Suppressor macrophage treated with lipopolysaccharide for 4 hours (primary cell): ENCODE measurements at places on chromosomes 13 and 19.

GRCh38 chr19:35400773-35401100 lies 29.9 kb downstream of the GPR42 start:
- DNase-seq = no peak

DNA sequence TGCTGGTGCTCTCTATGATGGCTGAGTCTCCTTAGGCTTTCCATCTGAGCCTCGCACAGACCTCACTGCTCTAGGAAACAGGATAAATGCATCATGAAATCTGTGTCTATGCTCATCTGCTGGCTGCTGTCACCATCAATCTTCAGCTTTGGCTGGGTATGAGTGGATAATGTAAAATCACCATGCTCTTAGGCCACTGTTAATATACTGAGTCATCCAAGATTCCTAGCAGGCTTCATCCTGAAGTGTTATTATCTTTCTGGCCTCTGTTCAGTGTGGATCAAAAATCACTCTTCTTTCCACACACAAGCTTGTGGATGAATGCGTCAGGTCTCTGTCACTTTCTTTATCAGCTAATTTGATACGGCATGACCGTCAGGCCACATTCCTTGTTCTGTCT lies 317.4 kb downstream of the NALCN start:
- DNase-seq = no peak

DNA sequence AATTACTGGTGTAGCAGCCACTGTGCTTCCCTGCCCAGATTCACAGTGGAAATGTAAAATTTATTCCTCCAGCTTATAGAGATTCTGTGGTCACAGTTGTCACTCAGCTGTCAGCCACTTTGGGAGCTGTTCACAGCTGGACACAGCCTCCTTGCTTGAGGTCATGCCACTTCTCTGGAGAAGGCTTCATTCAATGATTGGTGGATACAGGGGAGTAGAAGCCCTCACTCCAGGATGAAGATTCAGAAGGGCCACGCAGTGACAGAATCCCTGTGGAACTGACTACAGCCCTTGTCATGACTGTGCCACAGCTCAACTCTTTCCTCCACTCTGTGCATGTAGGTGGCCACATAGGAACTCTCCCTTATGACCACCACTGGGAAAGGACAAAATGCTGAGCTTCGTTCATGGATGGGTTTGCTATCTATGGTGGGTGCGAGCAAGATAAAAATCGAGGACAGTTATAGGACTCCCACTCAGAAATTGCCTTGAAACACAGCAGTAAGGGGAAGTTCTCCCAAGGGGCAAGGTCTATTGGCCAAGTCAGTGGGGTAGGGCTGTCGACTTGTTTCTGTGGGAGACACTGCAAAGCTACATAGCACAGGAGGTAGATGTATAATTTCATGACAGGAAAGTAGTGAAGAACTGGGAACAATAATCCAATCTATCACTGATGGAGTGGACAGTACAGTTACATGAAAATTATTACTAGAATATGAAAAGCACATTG lies 98.7 kb downstream of the CCNA1 start:
- no peak for DNase-seq

DNA sequence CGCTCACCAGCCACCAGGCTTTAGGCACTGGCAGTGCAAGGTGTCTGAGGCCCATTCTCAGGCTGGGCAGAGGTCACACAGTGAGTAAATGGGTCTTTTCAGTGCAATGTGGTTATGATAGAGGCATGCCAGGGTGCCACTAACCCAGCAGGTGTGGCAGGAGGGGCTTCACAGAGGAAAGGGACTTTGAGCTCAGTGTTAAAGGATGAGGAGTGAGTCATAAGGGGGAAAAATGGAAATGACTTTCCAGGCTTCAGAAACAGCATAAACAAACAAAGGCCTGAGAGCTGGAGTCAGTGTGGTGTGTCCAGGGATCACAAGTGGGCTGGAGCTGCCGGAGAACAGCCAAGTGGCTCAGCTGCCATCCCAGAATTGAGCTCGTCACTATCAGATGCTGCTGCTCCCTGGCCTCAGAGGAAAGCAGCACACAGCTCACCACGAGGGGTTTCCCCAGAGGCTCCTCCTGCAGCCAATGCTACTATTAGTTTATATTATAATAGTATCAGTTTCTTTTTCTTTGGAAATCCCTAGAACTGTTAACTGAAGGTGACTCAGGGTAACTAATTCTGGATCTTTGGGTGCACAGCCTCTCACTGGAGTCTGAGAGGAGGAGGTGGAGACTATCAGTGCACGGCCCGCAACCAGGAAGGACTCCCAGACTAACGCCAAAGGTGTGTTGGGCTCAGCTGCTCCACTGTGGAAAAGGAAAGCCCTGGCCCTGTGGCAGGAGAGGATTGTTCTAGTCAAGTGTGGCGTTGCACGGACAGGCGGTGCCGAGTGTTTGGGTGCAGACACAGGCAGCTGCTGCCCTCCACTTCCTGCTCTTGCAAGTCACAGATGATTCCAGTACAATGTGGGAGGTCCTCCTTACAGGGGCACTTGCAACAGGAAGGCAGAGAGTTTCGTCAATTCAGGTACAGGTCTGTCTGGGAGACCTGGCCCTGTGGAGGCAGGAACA lies 39.5 kb downstream of the DHRS12 start:
- peak; percentile 83 for DNase-seq

GRCh38 chr19:5345895-5346386 lies 5.3 kb upstream of the PTPRS start:
- DNase-seq = no peak

DNA sequence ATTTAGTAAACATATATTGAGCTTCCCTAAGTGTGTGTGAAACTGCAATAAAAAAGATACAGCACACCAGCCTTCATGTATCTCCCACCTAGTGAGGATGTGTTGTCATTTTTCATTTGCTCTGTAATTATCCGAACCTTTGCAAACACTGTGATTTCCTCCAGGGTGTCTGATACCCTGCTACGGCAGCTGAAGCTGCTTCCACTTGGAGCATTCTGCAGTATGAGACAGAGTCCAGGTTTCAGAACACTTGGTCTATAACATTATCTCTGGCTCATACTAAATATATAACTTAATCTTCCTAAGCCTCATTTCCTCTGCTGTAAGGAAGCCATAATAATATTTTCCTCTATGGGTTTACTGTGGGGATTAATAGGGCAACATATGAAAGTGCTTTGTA lies 1338.1 kb upstream of the SLC10A2 start:
- no peak for DNase-seq

DNA sequence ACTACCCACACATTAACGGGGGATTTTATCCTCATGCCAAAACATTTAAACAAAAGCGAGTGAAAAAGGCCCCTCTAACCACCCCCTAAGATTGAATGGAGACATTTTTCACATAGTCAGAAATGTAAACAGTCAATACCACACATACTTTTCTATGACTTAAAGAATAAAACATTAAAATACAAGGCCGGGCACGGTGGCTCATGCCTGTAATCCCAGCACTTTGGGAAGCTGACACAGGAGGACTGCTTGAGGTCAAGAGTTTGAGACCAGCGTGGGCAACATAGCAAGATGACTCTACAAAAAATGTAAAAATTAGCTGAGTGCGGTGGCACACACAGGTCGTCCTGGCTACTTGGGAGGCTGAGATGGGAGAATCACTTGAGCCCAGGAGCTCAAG lies 47.3 kb downstream of the MPHOSPH8 start:
- DNase-seq = no peak

DNA sequence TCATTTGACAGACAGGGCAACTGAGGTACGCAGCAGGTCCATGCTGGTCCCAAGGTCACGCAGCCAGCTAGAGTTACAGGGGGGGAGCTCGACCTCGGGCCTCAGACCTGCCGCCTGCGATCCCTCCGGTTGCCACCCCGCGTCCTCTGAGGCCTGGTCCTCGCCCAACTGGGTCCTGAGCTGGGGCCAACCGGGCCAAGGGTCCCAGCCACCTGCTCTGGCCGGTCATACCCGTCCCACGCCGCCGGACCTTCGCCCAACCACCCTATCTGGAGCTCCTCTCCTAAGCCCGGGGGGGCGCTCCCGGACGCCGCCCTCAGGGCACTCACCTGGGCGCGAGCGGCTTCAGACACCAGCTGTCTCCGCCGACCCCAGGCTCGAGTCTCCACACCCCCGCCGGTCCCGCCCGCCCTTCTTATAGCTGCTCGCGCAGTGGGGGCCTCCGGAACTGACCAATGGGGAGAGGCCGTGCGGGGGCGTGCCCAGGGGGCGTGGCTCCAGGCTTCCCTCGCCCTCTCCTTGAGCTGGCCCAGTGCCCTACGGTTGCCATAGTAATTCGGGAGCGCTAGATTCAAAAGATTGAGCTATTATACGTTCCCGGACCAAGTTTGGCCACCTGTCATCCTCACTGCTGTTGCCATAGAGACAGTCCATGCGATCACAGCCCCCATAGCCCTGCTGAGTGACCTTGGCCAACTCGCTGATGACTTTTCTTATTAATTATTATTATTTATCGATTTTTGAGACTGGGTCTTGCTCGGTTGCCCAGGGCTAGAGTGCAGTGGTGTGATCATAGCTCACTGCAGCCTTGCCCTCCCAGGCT lies at the start of gene PLIN5:
PLIN5 (minus strand) TSS at position 389 of the 823 bp plus-strand sequence. CDS start 1,150 bp downstream, outside the sequence.
- DNase-seq = peak; percentile 63

DNA sequence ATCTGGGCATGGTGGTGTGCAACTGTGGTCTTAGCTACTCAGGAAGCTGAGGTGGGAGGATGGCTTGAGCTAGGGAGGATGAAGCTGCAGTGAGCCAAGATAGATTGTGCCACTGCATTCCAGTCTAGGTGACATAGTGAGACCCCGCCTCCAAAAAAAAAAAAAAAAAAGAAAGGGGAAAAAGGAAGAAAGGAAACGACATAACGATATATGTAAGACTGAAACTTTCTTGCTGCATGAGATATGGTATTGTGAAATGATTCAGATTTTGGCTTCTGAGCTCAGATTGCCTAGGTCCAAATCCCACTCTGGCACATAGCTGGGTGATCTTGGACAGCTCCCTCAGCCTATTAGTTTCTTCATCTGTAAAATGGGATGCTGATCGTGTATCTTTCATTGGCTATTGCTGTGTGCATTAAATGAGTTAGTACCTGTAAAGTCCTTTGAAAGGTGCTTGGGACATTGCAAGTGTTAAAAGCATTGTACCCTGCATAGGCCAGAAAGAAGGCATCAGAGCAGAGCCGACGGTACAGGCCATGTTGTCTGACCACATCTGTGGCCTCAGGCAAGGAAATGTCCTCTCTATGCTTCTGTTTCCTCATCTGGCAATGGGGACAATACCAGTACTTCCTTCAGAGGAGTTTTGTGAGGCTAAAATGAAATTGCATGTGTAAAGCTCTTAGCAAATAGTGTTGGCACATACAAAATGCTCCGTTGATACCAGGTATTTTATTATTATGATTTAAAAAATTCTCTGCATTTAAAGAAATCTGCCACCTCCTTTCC lies 32.6 kb upstream of the SLC46A3 start:
- peak; percentile 41 for DNase-seq

DNA sequence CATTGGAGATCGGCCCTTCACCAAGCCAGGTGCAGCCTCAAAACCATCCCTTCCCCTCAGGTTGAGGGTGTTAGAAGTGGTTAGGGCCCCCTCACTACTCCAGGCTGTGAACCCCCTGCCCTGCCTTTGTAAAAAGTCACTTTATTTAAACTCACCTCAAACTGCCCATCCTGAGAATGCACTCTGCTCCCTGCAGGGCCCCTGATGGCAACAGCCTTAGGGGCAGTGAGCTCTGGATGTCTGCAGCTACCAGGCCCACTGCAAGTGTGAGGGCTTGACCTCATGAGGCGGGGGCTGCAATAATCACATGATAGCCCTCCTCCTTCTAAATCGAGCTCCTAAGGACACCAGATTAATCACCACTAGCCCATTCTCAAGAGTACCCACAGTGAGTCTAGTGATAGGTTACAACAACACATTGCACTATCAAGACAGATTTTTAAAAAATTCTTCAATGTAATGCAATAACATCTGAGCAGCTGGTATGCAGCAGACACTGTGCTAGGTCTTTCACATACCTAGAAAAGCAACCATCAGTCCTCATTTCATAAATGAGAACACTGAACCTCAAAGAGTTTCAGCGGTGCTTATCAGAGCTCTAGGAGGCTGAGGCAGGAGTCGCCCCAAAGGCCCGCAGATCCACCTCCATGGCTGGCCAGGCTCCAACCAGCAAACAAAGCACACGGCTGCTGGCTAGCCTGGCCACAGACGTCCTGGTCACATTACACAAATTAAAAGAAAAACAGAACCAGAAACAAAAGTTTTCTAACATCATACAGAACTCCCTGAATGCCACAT lies 26.0 kb downstream of the SLC7A1 start:
- DNase-seq = no peak

DNA sequence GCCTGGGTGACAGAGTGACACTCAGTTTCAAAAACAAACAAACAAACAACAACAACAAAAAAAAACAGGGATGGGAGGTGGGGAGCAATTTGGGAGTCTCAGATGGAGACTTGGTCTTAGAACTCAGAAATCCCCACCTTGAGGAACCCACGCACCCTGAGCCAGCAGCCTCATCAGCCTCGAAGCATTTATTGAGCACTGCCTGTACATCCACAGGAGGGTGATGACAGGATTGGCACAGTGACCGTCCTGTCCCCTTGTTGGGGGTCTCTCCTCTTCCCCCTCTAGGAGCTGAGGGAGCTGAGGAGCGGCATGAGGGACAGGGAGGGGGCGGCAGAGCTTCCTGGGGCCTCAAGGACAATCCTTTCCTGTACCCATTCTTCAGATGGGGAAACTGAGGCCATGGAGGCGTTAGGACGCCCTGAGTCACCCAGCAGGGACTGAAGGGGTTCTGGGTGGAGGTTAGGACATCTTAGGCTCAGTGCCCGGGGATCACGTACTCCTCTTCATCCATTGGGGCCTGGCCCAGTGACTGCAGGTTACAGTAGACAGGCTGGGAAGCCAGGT lies 5.6 kb downstream of the GDF15 start:
- DNase-seq = no peak

GRCh38 chr13:24997367-24997967 lies 98.5 kb upstream of the PABPC3 start:
- peak; percentile 63 for DNase-seq

- no peak for DNase-seq
Measured at GRCh38 chr19:52536448-52536800, 9.0 kb downstream of the ZNF808 start.

DNA sequence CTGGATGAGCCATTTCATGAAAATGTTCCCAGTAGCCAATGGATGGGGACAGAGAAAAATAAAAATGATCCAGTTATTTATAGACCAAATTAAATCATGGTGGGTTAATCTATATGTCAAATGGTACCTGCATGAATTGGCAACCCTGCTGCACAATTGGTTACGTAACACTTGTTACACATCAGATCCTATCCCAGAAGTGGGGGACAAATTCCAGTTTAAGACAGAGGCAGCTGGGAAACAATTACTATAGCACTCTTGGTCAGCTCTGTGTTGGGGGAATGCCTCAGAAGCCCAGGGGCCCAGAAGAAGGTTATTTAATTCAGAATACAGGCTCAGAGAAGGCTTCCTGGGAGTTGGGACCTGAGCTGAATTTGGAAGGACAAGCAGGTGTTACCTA lies 81.1 kb upstream of the FLT1 start:
- DNase-seq = no peak

- DNase-seq = no peak
Measured at GRCh38 chr13:111117961-111118360, 2.9 kb downstream of the ARHGEF7 start.

GRCh38 chr13:29452773-29453616 lies 142.5 kb downstream of the SLC7A1 start:
- DNase-seq = no peak
